Fibroblast of skin of left quadriceps (primary cell): ENCODE measurements at places on chromosomes 3 and 15.

DNA sequence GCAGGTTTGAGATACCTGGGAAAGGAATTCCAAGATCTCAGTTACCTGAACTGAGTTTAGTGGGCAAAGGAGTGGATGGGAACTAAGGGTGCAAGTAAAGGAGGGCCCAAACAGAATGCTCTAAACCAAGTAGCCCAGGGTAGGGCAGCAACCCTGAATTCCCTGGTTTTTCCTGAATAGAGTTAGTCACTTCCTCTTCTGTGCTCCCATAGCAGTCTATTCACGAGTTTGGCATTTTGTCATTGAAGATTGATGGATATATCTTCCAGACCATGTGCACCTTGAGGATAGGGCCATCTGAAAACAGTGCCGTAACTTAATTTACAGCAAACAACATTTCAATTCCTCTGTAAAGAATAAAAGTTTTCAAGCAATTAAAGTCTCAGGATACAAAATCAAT lies 18.5 kb upstream of the PTX3 start:
- no peak for DNase-seq

DNA sequence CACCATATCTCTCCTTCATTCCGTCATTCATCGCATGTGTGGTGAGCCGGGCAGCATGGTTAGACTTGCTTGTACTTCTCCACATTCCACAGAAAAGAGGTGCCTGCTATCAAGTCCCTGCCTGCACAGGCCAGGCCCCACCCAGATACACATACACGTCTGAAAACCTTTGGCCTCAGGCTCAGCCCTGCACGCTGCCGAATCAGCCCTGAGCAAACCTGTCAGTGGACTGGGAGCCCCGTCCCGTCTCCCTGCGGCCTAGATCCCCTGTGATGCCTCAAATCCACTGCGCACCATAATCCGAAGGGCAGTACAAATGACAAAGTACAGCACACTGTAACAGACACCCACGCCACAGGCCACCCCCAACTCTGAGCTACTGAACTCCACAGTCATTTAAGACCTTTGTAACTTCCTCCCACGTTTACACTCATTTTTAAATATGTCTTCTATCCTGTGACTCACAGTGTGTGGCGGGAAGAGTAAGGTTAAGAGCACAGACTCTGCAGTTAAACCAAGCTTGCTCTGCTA lies 67.1 kb downstream of the MB21D2 start:
- DNase-seq, result no peak

DNA sequence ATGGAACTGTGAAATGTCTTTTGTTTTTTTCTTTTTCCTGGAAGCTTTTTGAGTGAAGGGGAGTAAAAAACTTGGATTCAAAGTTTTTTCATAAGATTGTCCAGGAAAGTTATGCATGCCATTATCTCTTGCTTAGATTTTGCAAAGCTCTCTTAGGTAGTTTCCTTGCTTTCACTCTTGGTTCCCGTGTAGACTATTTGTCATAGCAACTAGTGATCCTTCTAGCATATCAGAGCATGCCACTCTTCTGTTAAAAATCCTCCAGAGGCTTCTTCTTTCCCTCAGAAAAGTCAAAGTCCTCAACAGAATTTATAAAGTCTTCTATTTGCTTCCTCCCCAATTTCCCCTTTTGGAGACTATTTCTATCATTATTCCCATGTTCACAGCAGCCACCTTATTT lies 21.1 kb downstream of the GTF2E1 start:
- no peak for DNase-seq

- no peak for DNase-seq
Measured at GRCh38 chr3:105504440-105504951, 137.8 kb downstream of the ALCAM start.

DNA sequence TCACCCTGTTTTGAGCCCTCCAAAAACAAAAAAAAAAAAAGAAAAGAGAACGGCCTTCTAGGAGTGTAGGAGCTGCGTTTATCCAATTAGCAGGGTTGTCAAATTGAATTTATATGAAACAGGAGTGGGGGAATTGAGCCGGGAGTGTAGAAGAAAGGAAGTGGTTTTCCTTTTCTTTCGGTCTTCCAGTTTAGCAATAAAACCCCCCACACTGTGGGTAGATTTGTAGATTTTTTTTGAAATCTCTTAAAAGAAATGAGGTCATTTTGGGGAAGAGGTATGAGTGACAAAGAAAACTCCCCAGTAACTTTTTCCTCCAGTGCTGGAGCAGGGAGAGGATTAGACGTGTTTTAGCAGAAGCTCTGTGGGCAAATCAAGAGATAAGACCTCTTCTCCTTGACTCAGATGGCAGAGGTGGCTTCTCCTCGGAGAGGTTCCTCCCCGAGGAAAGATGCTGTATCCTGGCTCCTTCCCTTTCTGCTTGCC lies 30.8 kb downstream of the BOC start:
- peak; percentile 89 for DNase-seq

- DNase-seq, result no peak
Measured at GRCh38 chr3:72105306-72105705, 320.4 kb upstream of the PROK2 start.

DNA sequence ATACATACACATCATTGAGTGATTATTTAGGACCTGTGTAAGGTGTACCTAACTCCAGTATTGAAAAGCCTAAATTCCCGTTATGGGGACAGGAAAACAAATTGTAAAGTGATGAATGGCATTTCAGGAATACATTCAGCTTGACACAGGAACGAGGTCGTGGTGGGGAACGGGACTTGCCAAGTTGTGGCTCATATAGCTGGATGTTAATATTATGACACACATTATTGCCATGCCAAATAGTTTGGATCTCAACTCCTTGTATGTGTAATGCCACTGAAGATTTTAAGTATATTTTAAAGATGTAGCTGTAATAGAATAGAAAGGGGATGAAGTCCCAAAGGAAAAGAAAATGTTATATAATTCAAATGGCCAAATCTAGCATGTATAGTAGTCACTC lies 227.2 kb upstream of the GOLIM4 start:
- no peak for DNase-seq

DNA sequence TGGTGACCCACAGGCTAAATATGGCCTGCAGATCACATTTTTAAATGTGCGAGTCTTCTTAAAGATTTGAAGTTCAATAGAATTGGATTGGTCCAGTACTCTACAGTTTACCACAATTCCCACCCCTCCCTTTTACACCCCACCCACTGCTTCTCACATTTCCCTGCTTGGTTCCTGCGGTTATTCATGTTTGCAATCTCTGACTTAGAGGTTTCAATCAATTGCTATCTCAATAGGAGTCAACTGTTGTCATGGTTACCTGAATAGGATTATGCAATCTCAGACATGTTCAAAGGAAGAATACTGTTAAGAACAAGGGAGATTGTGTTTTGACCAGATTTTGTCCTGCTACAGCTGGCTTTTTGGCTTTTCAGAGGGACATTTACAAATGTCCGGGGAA lies 4.9 kb upstream of the C3orf49 start:
- DNase-seq, result no peak

- DNase-seq, result no peak
Measured at GRCh38 chr15:83794209-83794608, 140.3 kb downstream of the ADAMTSL3 start.

DNA sequence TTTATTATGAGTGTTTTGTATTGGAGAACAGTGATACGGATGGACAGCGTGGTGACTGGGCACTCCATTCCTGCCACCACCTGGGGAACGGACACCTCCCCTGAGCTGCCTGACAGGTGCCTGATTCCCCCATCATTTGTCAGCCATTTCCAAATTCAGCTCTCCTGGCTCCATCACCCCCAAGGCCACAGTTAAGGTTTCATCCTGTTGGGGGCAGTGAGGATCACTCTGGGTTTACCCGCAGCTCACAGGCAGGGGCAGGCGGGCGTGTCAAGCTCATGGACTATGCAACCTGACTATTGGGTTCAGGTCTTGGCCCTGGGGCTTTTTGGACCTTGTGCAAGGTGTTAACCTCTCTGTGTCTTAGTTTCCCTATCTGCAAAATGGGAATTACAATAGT lies 76.3 kb downstream of the RAB11A start:
- DNase-seq, result no peak

DNA sequence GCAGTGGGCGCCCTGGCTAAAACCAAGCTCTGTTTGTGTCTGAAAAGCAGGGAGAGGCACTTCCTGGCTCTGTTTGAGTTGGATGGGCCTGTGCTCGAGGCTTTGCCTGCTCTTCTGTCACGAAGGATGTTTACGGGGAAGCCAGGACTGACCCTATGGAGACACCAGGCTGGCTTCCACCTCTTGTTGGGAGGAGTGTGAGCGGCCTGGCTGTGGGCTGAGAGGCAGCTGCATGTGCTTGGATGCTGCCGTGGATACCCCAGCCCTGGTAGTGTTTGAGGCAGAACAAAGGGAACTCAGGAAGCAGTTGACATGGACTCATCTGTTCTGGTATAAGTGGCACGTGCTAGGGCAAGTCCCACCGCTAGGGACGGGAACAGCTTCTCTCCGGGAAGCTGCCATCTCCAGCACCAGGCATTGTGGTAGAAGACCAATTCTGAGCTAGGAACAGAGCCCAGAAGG lies 17.6 kb upstream of the SLC41A3 start:
- no peak for DNase-seq

DNA sequence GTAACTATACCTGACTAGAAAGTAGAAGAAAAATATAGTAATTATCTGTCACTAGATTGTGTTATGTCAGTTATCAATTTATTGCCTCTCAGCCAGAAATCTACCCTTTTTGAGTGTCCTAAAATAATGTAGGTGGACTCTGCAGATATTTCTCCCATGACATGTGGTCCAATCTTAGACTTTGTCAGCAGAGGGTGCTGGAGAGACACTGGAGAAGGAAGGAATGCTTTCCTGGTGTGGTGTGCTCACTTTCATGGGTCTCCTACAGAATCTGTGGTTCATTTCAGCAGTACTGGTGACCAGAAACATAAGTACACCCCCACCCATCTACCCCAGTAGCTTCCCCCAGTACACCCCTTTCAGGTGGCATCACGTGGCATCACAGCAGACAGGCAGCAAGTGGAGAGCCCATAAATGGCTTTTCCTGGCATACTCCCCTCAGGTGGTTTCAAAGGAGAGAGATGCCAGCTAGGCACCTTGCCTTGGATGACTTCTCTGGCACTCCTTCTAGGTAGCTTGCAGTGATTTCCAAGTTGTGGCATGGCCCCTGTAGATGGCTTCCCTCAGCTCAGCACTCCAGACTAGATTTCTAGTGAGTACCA lies 114.7 kb downstream of the GADL1 start:
- DNase-seq, result peak; percentile 20

GRCh38 chr15:23642413-23643044 lies 5.1 kb downstream of the MAGEL2 start:
- peak; percentile 22 for DNase-seq

DNA sequence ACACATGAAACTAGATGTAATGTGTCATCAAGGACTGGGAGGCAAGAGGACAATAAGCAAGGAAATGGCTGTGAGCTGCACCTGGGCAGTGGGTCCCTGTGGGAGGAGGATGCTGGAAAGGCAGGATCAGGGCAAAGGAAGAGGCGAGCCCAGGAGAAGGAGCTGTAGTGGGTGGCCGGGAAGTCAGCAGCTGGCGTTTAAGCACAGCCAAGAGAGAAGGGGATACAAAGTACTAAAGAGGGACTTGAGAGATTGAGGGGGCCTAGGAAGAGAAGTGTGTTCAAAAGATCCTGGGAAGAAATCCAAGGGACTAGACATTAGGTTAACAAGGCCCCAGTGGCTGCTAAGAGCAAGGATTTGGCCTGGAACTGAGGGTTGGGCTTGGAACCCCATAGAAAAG lies 188.5 kb upstream of the SLC24A5 start:
- no peak for DNase-seq

- DNase-seq, result no peak
Measured at GRCh38 chr15:29056839-29057450, 171.2 kb downstream of the APBA2 start.

- no peak for DNase-seq
Measured at GRCh38 chr15:72698938-72699337, 12.9 kb downstream of the BBS4 start.

GRCh38 chr3:50202353-50203112 lies 2.5 kb upstream of the SLC38A3 start:
- no peak for DNase-seq

DNA sequence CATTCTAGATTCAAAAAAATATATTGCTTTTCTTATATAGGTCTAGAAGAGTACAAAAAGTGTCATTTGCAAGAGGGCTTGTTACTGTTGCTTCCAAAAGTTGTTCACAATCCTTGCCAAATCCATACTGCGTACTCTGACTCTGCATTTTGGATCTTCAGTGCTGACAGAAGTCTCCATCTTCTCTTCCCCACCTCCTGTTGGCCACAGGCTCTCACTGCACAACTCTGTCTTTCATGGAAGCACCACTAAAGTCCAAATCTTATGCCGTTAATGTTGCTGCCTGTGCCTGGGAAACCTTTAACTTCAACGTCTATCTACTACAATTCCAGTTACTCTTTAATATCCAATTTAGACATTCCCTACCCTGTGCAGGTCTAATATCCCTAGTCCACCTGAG lies 419.9 kb downstream of the NR2F2 start:
- no peak for DNase-seq

- DNase-seq, result no peak
Measured at GRCh38 chr15:101192081-101192480, 59.8 kb downstream of the CHSY1 start.

GRCh38 chr15:57432141-57432741 lies 55.9 kb downstream of the CGNL1 start:
- DNase-seq, result no peak

- no peak for DNase-seq
Measured at GRCh38 chr15:25987638-25988037, 124.5 kb upstream of the ATP10A start.

- DNase-seq, result peak; percentile 75
Measured at GRCh38 chr15:62099094-62099601, 32.4 kb downstream of the C2CD4A start.

GRCh38 chr3:129560911-129561594 lies 18.1 kb downstream of the H1-8 start:
- peak; percentile 26 for DNase-seq

- no peak for DNase-seq
Measured at GRCh38 chr3:95184038-95184437, 1121.2 kb downstream of the NSUN3 start.

GRCh38 chr3:72338082-72338941 lies 509.9 kb downstream of the SHQ1 start:
- DNase-seq, result no peak
